RWPE2 (cell line): ENCODE measurements at places on chromosomes 7 and 10.

- DNase-seq = no peak
Measured at GRCh38 chr10:2631557-2632205, 435.7 kb upstream of the PFKP start.

DNA sequence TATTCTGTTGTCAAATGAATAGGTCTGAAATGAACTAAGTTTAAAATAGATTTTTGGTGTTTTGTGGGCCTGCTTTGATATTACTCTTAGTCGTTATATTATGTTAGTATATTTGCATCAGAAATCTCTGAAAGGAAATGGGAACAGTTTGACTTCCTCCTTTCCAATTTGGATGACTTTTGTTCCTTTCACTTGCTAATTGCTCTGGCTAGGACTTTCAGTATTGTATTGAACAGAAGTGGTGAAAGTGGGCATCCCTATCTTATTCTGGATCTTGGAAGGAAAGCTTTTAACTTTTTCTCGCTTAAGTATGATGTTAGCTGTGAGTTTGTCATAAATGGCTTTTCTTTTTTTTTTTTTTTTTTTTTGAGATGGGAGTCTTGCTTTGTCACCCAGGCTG, 273.6 kb upstream of the DKK1 start:
- DNase-seq = no peak

DNA sequence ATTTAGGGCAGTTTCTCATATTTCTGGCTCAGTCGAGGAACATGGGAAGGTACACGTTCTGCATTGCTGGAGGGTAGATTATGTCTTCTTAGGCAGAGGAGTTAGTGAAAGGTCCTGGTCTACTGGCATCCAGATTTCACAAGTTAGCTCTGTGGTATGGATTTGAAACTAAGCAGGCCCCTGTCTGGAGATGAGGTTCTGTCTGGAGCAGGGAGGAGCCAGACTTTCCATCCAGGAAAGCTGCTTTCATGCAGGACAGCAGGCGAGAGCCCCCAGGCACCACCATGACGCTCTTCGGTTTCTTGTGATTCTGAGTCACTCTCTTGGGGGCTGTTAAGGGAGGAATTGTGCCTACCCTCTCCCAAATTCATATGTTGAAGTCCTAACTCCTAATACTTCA, 184.3 kb downstream of the KIAA1217 start:
- no peak for DNase-seq

DNA sequence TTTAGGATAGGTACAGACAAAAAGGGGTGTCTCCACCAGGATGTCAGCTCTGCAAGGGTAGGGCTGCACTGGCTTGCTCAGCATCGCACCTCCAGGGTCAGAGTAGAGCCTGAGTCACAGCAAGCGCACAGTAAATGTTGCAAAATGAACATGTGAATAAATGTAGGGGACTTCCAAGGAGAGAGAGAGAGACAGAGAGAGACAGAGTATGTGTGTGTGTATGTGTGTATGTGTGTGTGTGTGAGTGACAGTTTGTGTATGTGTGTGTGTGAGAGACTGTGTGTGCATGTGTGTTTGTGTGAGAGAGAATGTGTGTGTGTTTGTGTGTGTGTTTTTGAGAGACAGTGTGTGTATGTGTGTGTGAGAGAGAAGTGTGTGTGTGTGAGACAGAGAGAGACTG, 163.3 kb downstream of the RPS24 start:
- DNase-seq = peak; percentile 50

GRCh38 chr10:3763852-3764625, 21.0 kb downstream of the KLF6 start:
- no peak for DNase-seq

DNA sequence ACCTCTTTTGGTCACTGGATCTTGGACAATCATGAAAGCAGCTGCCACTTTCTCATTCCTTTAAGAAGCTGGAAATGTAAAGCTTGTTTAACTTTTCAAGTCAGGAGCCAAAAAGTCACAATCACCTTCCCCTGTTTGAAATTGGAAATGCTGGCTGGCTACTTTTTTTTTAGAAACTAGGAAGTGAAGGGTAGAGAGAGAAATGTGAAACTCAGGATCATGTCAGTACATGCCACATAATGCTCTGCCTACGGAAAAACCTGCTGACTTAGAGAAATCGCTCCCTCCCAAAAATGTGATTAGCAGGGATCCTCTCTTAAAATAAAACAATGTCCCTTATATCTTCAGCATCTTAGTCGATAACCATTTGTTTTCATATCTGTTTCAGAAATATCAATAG, 188.4 kb upstream of the C7orf33 start:
- no peak for DNase-seq

GRCh38 chr10:133276435-133277201, at the start of gene ADAM8:
Gene ADAM8, minus strand, starts transcription at chr10:133276868. Its CDS starts 51 bp downstream, at chr10:133276817.
- DNase-seq = no peak

- no peak for DNase-seq
Measured at GRCh38 chr10:30502266-30503060, 68.5 kb downstream of the MAP3K8 start.

- DNase-seq = no peak
Measured at GRCh38 chr10:114083040-114083439, 39.4 kb downstream of the ADRB1 start.

DNA sequence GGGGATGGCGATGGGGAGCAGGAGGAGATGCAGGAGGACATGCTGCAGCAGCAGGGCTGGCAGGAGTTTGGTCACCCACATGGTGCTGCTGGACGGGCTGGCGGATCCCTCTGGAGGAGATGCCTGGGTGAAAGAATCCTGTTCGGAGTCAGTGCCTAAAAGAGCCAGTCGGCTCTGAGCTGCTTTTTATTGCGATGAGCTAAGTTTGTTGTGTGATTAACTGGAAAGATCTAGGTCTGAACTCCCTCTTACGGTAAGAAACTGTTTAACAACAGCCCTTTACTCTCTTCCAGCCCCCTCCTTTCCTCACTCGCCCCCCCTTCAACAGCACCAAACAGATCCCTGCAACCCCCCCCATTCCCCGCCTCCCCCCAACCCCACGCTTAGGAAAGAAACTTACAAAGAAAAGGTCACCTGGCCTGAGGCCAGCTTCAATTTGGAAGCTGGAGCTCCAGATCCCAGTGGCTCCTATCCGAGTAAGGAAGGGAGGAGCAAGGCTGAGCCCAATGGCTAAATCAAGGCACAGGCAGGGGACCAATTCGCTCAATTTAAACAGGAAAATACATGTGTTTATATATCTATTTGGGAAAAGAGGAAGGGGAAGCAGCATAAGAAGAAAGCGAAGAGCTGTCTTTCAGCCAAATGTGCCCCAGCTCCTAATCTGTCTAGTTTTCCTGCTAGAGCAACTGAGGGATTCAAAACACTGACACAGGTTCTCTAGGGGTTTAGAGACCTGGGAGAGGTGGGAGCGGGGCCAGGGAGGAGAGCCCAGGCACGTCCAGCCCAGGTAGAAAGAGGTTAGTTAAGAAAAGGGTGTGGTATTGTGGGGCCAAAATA, at the start of gene HGF:
TSS of gene HGF (minus strand) at position 157 of the 837 bp plus-strand sequence. CDS start at position 81, 76 bp downstream.
- no peak for DNase-seq

DNA sequence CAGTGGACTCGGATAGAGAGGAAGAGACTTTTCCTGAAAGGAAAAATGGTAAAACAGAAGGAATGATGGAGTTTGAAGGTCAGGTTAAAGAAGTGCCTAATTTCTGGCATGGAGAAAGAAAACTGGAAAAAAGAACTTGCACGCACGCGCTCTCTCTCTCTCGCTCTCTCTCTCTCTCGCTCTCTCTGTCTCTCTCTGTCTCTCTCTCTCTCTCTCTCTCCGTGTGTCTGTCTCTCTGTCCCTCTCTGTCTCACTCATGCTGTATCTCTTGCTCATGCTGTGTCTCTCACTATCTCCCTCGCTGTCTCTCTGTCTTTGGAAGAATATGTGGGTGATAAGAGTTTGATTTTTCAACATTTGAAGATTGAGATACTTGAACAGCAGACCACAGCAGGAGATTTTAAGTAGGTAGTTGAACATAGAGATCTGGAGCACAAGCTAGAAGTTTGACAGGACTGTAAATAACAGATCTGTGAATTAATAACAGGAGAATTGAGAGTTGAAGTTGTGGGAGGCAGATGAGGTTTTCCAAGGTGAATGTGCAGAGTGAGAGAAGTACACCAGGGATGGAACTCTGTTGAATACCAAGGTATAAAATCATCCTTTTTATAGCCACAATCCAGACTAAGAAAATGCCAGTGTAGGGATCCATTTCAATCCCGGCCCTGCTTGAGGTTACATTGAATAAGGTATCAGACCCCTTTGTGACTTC, 33.1 kb downstream of the ADD3 start:
- DNase-seq = no peak

- DNase-seq = no peak
Measured at GRCh38 chr10:660970-661596, 28.4 kb downstream of the DIP2C start.

- no peak for DNase-seq
Measured at GRCh38 chr7:1421946-1422345, 37.3 kb downstream of the MICALL2 start.

GRCh38 chr7:41579961-41580935, 122.6 kb downstream of the INHBA start:
- no peak for DNase-seq

DNA sequence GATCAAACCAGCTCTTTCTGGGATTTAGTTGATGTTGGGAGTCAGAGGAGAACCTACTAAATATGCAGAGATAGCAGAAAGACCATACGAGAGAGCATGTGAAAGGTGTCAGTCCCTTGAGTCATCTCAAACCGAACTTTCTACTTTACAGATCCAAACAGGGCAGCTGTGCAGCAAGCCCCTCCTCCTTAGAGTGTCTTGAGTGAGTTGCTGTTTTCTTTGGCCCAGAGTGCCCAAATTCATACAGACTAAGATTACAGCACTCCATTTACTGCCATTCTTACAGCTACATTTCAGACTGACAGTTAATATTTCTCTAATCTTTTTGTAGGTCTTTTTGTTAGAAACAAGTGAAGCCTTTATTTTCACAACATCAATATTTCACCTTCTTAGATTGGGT, 53.4 kb downstream of the NRCAM start:
- DNase-seq = no peak

GRCh38 chr7:47342296-47343060, 239.4 kb downstream of the TNS3 start:
- no peak for DNase-seq

GRCh38 chr10:42646687-42647640, 8.6 kb upstream of the ZNF33B start:
- DNase-seq = no peak
